Astrocyte (in vitro differentiated cells and primary cell): ENCODE measurements at places on chromosomes 16 and 17.
A peak's percentile ranks its signal among the peaks of the same experiment; 100 is the strongest.

DNA sequence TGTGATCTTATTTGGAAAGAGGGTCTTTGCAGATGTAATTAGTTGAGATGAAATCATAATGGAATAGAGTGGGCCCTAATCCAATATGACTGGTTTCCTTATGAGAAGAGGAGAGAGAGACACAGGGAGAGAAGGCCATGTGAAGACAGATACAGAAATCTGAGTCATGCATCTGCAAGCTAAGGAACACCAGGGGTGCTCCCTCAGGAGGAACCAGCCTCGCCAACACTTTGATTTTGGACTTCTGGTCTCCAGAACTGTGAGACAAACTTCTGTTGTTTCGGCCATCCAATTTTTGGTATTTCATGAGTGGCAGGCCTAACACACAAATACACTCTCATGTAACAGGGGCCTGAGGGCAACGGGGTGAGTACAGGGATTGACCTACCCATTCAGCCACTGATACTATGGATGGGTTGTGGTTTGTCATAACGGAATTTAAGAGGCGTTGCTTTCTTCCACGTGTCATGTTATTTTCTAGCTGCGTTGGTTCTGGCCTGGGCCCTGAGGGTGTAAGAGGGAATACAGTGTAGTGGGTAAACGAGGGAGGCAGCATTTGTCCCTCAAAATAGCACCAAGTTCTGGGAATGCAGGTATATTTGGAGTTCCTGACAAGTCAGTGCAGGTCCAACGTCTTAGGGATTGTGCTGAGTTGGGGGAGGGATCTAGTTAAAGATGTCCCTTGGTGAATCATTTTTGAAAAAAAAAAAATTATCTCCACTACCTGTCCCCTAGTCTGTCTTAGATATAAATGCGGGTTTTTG is 17.7 kb downstream of the PLCG2 start:
- DNase-seq = no peak

- no peak for DNase-seq
Observed at GRCh38 chr16:57661936-57662906, 5.9 kb upstream of the ADGRG3 start.

DNA sequence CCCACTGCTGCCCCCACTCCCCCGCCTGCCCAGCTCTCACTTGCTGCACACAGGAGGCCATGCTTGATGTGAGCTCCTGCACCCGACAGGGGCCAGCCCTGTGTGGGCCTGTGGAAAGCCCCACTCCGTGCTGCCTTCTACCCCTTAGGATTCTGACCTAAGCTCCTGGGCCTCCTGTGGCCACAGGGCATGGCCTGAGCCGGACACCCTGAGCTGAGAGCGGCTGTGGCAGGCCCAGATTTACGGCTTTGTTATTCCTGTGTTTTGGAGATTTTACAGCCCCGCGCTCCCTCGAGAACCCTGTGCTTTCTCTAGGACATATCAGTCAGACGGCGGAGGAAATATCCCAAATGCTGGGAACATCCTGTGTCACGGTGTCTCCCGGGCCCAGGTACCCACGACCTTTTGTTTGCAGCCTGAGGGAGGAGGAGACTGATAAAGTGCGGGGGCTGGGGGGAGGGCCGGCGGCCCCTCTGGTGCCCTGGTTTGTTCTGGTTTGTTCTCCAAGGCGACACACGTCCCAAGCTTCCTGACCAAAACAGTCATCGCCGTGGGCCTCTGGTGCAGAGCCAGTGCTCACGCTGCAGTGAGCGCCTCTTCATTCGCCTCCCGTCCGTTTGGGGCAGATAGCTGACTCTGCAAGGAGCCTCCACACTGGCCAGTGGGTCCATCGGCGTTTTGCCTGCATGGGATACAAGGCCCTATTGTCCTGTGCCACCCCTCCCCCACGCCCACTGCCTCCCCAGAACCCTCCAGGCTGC is 363.4 kb downstream of the C16orf95 start:
- DNase-seq = no peak

DNA sequence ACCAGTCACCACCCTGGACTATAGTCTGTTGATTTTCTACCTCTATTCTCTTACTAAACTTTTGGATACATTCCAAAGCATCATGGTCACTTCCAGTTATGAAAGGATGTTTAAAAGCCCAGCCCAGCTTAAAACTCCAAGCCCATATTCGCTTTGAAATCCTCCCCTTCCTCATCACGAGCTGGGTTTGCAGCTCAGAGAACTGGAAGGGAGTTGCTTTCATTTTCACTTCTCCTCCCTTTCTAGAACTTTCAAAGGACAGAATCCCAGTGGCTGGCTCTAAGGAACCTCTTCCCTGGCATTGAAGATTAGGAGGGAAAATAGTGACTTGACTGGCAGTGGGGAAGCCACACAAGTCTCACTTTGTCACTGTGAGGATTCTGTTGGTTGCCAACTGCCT is 100.1 kb upstream of the DYNLRB2 start:
- no peak for DNase-seq

DNA sequence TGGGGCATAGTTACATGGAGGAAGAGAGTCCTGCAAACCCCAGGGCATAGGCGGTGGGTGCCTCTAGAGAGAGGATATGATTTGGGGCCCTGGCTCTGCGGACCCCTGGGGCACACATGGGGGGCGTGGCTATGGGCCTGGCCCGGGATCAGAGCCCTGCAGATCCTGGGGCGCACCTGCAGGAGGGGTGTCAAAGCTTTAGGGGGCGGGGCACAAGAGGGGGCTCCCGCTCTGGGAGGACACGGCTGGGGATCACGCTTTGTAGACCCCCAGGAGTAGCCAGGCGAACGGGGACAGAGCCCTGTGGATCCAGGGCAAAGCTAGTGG is 497 bp downstream of the BCL7C start:
- DNase-seq = no peak

GRCh38 chr17:42475835-42476234 is 17.2 kb downstream of the ATP6V0A1 start:
- no peak for DNase-seq

GRCh38 chr17:17924857-17925250 is 47.3 kb downstream of the TOM1L2 start:
- DNase-seq = no peak

GRCh38 chr16:72740347-72740746 is 307.6 kb downstream of the ZFHX3 start:
- peak; percentile 55 for DNase-seq

- DNase-seq = no peak
Observed at GRCh38 chr16:11564046-11564926, 22.4 kb downstream of the LITAF start.

DNA sequence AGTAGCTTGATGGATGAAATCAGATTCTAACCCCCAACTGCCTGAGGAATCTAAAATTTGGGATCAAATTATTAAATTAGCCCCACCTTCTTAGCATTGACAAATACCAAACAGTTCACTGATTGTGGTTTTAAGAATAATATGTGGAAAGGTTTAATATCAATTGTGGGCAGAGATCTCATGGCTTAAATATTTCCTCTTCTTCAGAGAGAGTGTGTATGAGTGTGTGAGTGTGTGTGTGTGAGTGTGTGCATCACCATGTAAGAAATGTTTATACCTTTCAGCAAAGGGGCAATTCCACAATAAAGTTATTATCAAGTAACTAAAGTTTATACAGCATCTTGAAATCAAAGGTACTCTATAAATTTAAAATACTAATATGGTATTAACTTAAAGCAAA is 3.2 kb downstream of the SMURF2 start:
- peak; percentile 97 for DNase-seq

GRCh38 chr17:41363881-41364280 is 5.7 kb downstream of the KRT33B start:
- no peak for DNase-seq

GRCh38 chr17:40697297-40697696 is 6.3 kb downstream of the KRT24 start:
- no peak for DNase-seq

- peak; percentile 76 for DNase-seq
Observed at GRCh38 chr17:601244-601925, 113.3 kb downstream of the VPS53 start.

DNA sequence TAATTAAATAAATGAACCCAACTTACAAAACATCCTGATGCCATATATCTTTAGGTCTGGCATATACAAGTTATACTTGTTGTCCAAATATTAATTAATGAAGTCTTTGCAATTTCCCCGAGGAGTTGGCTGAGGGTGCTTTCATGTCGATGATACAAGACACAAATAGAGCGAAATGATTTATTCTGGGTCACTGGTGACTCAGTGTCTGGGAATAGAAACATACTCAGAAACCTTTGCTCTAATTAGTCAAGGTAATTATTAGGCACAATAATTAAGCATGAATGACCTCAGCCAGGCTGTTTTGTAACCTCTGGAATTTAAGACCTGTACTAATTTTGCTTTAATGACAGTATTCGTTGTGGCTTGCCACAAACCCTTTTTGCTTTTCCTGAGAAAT is 37.0 kb upstream of the HAPSTR1 start:
- peak; percentile 56 for DNase-seq

GRCh38 chr17:44754276-44754675 is 4.5 kb upstream of the ADAM11 start:
- DNase-seq = no peak

DNA sequence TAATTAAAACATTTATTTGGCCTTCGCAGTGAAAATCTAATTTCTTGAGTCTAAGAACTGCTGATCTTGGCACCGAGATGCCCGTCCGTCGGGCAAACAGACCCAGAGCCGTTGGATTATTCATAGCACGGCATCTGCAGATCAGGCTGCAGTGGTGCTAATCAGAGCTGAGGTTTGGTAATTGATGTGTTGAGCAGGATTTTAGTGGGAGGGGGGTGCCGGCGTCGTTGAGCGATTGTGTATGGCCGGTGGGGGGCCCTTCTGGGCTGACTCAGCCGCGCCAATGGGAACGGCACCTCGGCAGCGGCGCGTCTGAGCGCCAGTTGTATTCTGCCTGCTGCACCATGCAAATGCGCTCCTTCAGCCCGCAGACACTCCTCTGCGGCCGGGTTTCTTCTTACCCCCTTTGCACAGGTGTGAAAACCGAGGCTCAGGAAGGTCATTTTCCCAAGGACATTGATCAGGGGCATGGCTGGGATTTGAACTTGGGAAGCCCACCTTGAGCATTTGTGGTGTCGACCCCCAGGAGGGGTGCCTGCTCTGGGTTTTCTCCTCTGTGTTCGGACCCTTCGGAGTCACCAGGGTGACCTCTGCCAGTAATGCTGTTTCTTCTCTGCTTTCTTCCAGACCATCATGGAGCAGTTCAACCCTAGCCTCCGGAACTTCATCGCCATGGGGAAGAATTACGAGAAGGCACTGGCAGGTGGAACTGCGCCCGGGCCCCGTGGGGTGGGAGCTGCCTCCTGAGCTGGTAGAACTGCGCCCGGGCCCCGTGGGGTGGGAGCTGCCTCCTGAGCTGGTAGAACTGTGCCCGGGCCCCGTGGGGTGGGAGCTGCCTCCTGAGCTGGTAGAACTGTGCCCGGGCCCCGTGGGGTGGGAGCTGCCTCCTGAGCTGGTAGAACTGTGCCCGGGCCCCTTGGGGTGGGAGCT is 18.4 kb downstream of the BAIAP2 start:
- peak; percentile 62 for DNase-seq

DNA sequence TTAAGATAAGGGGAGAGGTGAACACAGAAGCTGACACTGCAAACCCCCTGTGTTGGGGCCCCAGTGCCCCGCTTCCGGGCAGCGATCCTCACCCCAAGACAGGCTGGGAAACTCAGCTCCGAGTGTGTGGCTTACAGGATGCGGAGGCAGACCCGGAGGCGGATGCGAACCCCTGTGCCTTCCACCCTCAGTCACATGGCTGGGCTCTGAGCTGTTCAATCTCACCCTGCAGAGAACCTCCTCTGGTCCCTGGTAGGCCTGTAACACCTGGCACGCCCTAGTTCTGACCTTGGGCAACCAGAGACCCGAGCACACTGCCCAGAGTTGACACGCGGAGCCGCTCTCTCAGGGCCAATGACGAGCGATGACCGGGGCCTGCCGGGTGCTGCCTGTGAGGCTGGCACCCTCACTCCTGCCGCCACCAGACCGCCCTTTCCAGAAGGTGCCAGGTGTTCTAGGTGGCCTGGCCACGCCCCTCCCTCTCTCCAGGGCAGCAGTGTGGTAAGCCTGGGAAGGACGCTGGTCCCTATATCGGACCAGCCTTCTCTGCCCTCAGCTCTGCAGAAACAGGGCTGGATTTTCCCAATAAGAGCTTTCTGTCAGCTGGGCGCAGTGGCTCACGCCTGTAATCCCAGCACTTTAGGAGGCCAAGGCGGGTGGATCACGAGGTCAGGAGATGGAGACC is 23.3 kb downstream of the MEAK7 start:
- no peak for DNase-seq

- DNase-seq = no peak
Observed at GRCh38 chr16:5891296-5891695, 793.7 kb upstream of the EEF2KMT start.

GRCh38 chr17:17398188-17398942 is 78.4 kb upstream of the MED9 start:
- DNase-seq = peak; percentile 23

GRCh38 chr16:84246679-84247077 is 6.9 kb upstream of the KCNG4 start:
- no peak for DNase-seq

DNA sequence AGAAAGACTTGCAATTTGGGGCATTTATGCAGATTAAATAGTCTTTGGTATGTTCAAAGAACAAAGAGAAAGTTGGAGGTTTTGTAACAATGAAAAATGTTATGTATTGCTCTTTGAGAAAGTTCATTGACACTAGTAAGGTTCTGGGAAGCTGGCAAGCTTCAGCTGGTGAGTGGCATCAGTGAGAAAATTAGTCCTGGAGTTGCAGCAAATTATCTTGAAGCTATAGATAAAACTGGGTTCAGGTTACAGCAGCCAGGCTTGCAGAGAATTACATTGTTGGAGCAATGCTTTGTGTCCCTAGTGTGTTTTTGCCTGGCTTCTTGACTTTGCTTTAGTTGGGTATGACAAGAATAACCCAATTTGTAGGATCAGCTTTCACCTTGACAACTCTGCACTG is 221.2 kb downstream of the CDH13 start:
- no peak for DNase-seq

GRCh38 chr17:62206550-62206949 is 141.5 kb upstream of the MED13 start:
- no peak for DNase-seq
